ENCODE measurements at places on chromosomes 11 and 22.

DNA sequence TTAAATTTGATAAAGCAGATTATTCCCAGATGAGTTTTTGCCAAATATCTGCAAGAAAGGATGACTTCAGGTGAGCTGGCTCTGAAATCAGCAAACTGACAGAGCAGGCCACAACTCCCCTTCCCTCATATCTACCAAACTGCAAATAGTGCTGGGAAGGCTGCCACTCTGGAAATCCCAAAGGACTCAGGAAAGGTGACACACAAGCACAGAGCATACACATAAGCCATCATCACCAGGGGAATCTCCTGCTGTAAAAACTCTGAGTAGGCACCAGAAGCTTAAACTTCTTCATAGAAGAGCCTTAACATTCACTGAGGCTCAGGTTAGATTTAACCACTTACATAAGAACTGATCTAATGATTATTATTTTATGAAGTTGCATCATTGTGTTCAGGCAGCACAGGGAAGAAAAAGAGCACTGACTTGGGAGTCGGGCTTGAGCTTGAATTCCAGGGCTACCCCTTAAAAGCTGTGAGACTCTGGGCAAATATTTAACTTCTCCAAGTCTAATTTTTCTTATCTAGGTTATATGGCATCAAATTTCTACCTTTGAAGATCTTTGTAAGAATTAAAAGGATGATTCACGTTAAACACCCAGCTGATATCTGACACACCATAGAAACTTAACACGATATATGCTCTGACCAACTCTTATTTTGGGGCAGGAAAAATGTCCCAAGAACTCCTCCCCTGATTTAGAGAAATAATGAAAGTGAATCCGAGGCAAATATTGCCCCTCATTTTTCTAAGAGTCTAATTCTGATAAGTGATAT is 15.0 kb downstream of the SYTL2 start:
- no peak for DNase-seq

- DNase-seq, result peak; percentile 7
Observed at GRCh38 chr11:57324154-57324885, 432 bp downstream of the TNKS1BP1 start.

- no peak for DNase-seq
Observed at GRCh38 chr11:120385655-120386054, 49.4 kb downstream of the ARHGEF12 start.

- DNase-seq, result no peak
Observed at GRCh38 chr11:28072321-28072720, 35.6 kb downstream of the KIF18A start.

DNA sequence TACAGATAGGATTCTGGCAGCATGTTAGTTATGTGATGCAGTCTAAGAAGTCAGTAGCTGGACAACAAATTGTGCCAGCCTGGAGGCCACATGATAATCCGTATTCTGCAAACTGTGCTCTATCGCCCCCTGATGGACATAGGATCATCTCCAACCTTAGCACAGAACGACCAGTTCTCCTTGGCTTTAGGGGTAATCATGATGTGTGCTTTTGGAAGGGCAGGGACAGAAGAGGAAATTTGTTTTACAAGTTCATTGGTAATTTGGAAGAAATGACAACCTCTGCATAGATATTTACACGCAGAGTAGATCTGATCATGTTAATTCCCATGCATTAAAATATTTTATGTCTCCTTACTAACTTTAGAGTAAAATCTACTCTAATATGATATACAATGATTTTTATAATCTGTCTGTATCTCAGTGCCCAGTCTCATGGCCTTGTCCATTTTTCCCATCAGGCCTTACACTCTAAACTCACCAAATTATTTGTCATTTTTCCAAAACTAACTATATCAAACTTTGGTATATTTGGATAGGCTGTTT is 12.1 kb downstream of the OR10D3 start:
- DNase-seq, result no peak

GRCh38 chr22:22955276-22955798 is 67.7 kb downstream of the IGLL5 start:
- no peak for DNase-seq

DNA sequence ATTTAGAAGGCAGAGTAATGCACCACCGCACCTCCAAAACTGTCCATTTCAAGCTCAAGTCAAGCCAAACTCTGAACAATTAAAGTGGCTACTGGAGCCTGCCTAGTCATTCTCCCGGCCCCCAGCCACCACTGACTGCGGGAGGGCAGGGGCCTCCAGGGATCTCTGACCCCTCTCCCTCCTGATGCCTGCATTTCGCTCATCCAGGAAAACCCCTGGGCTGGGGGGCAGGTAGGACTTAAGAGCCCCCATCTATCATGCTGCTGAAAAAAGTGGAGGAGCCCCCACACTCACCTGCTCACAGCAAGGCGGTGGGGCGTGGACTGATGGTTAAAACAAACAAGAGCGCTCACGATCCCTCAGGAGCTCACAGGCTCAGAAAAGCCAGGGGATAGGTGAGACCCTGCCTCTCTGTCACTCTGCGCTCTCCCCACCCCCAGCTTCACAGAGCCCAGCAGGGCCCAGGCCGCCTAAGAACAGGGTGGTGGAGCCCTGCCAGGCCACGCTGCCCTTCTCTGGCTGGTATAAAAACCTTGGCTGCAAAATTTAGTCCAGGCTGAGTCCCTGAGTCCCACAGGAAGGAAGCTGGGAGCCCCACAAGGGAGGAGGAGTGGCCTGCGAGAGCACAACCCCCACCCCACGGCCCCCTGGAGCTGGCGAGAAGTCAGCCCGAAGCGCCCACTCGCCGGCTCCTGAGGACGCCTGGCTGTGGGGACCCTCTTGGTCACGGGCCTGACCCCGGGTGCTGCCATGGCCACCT is 21.0 kb upstream of the MOB2 start:
- DNase-seq, result no peak

GRCh38 chr11:27783701-27784355 is 83.6 kb upstream of the BDNF start:
- DNase-seq, result no peak

- peak; percentile 54 for DNase-seq
Observed at GRCh38 chr11:129117595-129118350, 74.4 kb downstream of the ARHGAP32 start.
